ENCODE measurements at places on chromosomes 7 and 10.

GRCh38 chr10:84542522-84543490 lies 214.4 kb downstream of the CCSER2 start:
- DNase-seq, result no peak

- no peak for DNase-seq
Observed at GRCh38 chr7:108648989-108649388, 79.3 kb downstream of the DNAJB9 start.

GRCh38 chr10:109939315-109939961 lies 16.1 kb upstream of the XPNPEP1 start:
- DNase-seq, result no peak

DNA sequence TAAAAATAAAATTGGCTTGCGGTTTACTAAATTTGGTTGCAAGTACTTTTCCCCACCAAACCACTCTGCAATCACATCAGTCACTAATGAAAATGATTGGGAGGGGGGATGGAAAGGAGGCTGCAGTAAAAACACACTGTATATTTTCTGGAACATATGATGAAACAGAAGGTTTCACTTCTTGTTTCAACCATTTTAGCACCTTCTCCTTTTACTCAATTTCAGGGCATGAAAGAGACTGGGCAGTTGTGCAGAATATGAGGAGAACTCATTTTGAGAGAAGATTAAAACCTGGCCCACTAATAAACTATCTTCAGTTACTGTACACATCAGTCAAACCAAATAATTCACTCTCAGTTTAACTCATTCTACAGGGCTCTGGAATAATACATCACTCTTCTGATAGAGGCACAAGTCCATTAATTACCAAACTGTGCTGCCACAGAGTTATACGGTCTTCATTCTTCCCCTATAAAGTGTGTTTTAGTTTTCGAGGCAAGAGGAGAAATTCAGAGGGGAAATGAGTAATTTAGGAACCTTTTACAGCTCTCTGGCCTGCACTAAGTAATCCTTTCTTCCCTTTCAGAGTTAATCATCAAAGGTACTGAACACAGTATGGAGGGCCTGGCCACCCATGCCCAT lies 25.5 kb downstream of the JAZF1 start:
- DNase-seq, result no peak

DNA sequence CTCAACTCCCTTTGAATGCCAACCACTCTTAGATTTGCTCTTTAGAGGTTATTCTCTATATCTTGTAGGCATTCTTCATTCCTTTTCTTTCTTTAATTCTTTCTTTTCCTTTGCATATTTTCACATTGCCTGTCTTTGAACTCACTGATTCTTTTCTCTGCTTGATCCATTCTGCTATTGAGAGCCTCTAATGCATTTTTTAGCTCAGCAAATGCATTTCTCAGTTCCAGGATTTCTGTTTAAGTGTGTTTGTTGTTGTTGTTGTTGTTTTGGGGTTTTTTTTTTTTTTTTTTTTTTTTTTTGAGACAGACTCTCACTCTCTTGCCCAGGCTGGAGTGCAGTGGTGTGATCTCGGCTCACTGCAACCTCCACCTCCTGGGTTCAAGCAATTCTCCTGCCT lies 71.6 kb downstream of the FBXL13 start:
- DNase-seq, result no peak

Measured in activated CD4-positive, CD25-positive, alpha-beta regulatory T cell treated with anti-CD3 and anti-CD28 coated beads, Interleukin-2, amount 50 U/mL, for 72 hours (primary cell).